Right ventricle myocardium superior (tissue), 1 donor: ENCODE measurements at places on chromosomes 6 and 20. TPM values are rescaled to one million over a fixed set of nuclear protein-coding genes. Genes with fewer than 3 reads are reported as not detected.

DNA sequence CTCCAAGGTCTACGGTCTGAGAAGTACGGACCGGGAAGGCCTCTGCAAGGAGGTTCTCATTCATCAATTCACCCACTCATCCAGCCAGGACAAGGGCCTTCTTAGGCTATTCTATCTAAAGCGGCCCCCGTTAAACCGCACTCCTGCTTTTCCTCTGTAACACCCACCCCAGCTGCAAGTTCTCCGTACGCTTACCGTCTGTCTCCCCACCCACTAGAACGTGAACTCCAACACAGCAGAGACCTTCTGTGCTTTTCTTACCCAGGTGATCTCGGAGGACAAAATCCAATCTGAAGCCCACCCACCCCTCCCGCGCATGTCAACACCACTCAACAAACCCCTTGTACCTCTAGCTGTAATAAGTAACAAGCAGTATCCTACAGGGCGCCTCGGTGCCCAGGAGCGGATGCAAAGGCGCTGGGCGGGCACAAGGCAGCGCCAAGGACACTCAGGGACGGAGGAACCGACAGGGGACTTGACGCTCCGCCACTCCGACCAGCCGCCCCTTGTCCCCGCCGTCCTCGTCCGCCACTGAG is 351 bp downstream of the AURKA start:
- no peak for DNase-seq

Gene RHAG
- 0.62 TPM for total RNA-seq

DNA sequence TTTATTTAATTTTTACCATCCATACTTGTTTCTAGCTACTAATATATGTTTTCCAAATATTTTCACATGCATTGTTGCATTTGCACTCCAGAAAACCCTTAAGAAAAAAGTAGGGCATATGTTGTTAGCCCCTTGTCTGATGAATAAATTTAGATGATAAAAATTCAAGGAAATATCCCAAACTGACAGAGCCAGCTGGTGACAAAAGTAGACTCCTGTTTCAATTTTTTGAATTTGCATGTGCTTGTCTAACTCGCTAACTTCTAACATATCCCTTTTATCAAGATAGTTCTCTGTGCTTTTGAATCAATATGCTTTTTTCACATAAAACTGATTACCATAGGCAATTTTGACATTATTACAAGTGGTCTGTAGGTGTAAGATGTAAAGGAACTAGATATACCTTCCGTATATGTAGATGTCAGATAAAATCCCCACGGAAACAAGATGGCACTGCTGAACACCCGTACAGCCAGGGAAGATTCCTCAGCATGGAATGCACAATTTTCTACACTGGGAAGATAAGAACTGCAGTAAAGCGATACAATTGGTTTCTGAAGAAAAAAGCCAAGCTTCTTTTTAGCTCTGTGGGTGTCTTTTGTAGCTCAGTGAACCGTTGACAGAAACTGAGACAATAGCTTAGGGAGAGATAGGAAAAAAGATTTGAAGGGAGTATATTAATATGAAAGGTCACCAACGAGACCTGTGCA is 437.6 kb upstream of the RNF217 start:
- no peak for DNase-seq

- no peak for DNase-seq
Measured at GRCh38 chr20:42985628-42986027, 204.1 kb downstream of the PTPRT start.
